ENCODE measurements at places on chromosomes 4 and X.

DNA sequence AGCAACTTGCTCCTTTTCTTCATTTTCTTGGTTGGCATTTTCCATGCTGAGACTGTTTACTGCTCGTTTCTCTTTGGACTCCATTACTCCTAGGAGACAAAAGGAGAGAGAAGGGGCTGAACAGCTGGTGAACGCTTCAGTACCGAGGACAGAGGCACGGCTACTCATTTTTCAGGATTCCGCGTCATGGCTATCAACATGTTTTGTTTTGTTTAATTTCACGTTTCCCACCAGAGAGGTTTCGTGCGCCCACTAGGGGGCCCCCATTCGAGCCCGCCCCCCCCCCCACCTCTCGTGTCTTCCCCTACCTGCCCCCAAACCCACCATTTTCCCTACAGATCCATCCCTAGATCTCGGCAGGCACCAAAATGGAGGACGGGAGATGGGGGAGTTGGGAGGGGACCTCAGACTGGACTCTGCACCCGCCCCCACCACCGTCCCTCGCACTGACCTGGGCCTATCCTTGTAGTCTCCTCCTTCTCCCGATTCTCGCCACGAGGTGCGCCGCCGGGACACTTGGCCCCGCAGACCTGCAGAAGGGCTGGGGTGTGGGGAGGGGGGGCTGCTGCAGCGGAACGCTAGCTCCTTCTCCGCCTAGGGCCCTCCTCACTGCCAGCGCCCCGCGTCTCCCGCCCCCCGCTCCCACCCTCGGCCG, 653 bp downstream of the BEX1 start:
- DNase-seq: no peak

DNA sequence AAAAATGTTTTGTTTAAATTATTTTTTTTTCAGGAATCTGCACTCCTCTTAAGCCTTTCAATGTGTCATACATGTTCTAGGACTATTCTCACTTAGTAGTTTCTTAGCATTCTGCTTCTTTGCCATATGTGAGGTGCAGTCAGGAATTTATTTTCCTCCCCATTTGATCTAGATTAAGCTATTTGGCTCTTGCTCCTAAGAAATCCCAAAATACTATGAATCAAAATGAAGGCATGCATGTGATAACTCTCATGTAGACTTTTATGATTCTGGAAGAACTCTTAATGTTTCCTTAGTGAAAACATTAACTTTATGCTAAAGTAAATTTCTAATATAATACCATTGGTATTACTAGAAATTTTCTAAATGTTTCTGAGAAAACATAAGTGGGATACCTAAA, 664.5 kb downstream of the RAPGEF2 start:
- DNase-seq: no peak

- DNase-seq: no peak
These were observed 146.5 kb downstream of the NDST3 start for GRCh38 chr4:118180776-118181175.

- DNase-seq: no peak
These were observed 133.9 kb downstream of the AFAP1 start for GRCh38 chr4:7805533-7806337.

DNA sequence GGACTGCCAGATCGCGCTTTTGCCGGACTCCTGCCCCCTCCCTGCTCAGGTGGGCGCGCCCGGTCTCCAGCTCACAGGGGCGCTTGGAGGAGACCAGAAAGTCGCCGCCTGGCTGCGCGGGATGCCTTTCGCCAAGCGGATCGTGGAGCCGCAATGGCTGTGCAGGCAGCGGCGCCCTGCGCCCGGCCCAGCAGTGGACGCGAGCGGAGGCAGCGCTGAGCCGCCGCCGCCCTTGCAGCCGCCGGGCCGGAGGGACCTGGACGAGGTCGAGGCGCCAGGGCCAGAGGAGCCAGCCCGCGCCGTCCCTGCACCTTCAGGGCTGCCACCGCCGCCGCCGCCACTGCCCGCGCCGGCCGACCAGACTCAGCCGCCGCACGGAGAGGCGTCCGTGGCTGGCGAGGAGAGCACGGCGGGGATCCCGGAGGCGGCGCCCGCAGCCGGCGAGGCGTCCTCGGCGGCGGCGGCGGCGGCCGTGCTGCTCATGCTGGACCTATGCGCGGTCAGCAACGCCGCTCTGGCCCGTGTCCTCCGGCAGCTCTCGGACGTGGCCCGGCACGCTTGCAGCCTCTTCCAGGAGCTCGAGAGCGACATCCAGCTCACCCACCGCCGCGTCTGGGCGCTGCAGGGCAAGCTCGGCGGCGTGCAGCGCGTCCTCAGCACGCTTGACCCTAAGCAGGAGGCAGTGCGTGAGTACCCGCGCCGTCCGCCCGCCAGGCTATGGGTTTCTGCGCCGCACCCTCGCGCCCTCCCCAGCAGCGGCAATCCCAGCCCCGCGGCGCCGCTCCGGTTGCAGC, 834 bp downstream of the NHS start:
- DNase-seq: no peak

DNA sequence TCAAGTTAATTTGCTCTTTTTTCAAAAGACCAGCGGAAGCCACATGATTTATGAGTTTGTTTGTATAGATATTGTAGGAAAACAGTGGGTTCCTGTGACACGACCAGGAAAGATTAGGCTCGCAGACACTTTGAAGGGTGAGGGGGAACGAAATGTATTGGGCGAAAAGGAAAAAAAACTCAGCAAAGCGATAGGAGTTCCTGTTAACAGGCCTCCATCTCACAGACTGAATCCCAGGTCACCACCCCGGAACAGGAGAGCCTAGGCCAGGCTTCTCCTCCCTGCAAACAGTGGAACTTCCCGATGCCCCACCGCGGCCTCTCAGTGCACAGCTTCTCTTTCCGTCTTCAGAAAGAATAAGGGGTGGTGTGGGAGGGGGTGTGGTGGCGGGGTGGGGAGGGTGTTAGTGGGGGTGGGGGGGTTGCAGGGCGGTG, 181.8 kb upstream of the GPRIN3 start:
- no peak for DNase-seq
